ENCODE measurements at places on chromosomes 16 and 17.

DNA sequence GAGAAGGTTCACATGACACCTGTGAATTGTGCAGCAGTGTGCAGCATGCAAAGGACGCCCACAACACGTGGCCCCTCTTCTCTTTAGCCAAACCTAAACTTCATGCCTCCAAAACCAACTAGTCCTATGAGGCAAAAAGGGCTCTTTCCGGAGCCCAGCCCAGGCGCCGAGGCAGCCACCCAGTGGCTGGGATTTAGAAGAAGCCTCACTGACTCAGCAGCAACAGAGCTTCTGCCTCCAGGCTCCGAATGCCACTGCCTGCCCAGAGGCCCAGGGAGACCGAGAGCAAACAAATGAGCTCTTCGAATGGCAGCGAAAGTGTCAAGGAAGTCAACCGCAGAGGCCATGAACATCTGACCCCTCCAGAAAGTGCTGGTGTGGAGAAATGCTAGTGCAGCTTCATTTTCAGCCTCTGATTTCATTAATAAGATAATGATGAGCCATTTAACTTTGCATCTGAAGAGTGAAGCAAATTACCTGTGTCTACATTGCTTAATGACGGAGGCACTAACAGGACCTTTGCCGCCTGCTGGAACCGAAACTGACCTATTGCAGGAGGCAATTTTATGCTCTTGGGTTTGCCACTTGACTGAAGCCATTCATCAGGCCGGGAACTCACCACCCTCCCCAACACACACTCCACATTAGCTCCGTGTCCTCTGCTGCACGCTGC is 157.7 kb upstream of the RPL38 start:
- peak; percentile 59 for DNase-seq

GRCh38 chr17:20063665-20064648 is 54.8 kb downstream of the SPECC1 start:
- peak; percentile 55 for DNase-seq

DNA sequence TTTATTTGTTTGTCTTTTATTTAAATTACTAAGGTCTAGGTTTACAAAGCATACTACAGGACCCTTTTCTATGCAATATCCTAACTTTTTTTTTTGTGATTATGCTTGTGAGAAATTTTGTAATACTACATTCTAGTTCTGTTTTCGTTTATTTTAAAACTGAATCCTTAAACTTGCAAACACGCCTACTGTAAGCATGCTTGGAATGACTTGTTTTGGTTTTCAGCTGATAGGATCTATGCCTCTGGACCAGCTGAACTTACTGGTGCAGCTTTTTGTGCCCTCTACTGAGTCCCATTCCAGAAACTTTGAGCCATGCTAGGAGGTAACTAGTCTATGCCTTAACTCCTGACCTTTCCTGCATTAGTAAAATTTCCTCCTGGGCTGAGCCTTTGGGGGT is 6.0 kb downstream of the PDP2 start:
- DNase-seq = no peak

DNA sequence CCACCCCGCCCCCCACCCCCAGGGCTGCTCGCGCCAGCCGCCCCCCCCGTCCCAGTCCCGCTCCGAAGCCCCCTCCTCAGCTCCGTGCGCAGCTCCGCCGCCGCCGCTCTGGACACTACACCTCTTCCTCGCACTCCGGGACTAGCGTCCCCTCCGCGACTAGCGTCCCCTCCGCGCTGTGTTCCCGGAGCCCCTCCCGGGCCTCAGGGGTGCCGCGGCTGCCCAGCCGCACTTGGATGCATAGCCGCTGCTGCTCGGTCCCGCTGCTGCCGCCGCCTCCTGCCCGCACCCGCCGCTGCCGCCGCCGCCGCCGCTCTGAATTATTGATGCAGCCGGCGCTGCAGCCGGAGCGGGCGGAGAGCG is at the start of gene CBLN1:
Gene CBLN1 (minus strand): TSS at position 359 of the 363 bp plus-strand sequence. CDS start 373 bp downstream, outside the sequence.
- no peak for DNase-seq

- DNase-seq = peak; percentile 72
Measured at GRCh38 chr17:6497496-6498221, 53.4 kb downstream of the PIMREG start.

DNA sequence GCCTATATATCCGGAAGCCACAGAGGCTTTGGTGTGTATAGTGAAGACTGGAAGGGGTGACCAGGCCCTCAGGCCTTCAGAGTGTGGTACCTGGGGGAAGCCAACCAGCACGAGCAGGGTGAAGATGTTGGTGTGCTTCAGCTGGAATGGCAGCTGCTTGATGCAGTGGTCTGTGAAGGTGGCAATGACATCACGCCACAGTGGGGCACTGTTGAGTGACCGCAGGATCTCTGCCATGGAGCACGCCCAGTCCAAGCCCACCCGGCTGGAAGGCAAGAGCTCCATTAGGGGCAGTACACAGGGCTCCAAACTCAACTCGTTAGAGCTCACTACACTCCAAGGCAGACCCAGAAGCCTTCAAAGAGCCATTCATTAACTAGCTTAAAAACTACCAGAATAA is 68.5 kb upstream of the ATP2A3 start:
- DNase-seq = peak; percentile 58

- DNase-seq = no peak
Measured at GRCh38 chr17:47220531-47220999, 11.4 kb downstream of the MYL4 start.

DNA sequence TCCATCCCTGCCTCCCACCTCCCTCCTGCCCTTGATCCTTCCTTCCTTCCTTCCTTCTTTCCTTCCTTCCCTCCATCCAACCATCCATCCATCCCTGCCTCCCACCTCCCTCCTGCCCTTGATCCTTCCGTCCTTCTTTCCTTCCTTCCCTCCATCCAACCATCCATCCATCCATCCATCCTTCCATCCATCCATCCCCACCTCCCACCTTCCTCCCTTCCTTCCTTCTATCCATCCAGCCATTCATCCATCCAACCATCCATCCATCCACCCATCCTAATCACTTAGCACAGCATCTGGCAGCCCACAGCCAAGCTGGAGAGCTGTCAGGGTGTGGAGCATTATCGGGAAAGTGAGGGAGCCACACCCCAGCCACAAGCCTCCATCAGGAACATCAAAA is 54.5 kb downstream of the TK2 start:
- DNase-seq = no peak

DNA sequence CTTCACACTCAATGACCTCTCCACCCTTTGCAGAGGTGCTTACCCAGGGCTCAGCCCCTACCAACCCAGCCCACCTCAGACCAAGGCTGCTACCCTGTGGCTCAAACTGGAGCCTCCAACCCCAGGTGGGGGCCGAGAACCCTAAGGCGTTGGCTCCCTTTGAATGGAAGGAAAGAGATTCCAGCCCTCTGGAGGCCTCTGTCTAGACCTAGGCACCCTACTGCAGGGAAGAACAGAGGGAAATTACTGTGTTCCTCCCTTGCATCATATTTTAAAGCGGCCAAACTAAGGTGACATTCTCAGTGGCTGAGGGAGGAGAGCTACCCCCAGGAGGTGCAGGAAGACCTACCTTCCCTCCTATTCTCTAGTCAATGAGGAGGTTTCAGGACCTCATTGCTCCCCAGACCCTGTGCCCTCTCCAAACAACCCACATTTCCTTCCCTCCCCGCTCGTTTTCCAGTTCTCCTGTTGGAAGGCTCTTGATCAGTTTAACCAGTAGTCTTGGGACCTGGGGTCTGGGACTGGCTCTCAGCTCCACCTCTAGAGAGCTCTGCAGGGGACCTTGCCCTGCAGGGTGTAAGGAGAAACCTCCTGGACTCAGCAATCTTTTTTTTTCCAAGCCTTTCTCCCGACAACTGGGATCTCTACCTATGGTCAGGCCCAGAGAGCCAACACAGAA is 5.5 kb upstream of the HOXB8 start:
- DNase-seq = no peak

GRCh38 chr17:74383141-74383540 is 15.8 kb downstream of the GPR142 start:
- DNase-seq = no peak

GRCh38 chr17:27384261-27384701 is 72.0 kb upstream of the KSR1 start:
- no peak for DNase-seq

DNA sequence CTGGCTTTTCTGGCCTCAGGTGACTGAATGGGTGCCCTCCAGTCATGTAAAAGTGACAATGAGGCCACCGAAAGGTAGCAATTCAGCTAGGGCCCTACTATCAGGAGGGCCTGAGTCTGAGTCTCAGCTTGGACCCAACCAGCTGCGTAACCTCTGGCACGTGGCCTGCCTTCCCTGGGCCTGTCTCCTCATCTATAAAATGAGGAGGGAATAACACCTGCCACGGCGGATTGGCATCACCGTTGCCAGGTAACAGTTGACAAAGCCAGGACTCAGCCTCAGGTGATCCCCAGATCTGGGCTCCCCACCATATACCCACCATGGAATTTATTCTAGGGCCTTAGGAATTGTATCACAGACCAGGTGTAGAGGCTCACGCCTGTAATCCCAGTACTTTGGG is 217.1 kb downstream of the KATNIP start:
- DNase-seq = no peak

GRCh38 chr16:81814751-81815428 is 35.8 kb downstream of the PLCG2 start:
- no peak for DNase-seq

- no peak for DNase-seq
Measured at GRCh38 chr17:45992175-45992574, 6.9 kb upstream of the STH start.

- DNase-seq = no peak
Measured at GRCh38 chr16:30551781-30552180, 6.4 kb downstream of the ZNF764 start.

DNA sequence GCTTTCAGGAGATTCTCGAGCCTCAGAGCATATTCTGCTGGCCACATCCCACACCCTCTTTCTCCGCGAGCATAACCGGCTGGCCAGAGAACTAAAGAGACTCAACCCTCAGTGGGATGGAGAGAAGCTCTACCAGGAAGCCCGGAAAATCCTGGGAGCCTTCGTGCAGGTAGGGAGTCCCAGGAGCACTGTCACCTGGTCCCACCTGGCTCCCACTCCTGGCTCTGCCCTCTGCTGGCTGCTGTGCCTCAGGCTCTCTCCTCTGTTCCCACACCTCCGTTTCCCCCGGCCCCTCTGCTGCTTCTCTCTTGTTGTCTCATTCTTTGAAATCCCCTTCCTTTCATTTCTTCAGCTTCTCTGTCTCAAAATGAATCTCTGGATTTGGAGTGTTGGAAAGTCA is 16.4 kb downstream of the LPO start:
- DNase-seq = peak; percentile 90

DNA sequence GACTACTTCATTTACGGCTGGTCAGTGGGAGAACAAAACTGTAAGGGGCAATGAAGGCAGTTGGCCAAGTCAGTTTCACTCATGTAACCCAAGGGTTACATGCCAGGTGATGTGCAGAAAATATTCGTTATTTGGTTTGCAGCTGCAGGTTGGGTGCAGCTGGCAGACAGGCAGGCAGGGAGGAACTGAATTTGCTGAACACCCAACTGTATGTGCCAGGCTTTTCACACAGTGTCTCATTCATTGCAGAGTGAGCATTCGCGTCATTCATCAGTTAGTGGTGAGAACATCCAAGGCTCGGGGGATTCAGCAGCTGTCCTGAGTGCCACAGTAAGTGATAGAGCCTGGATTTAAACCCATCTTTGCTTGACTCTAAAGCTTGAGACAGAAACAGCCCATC is 59.7 kb downstream of the ABCC6 start:
- no peak for DNase-seq

- DNase-seq = no peak
Measured at GRCh38 chr16:66639091-66639885, 34.8 kb downstream of the CMTM3 start.

- no peak for DNase-seq
Measured at GRCh38 chr16:86952769-86953168, 364.4 kb downstream of the C16orf95 start.

GRCh38 chr17:27519550-27519949 is 63.3 kb downstream of the KSR1 start:
- no peak for DNase-seq

DNA sequence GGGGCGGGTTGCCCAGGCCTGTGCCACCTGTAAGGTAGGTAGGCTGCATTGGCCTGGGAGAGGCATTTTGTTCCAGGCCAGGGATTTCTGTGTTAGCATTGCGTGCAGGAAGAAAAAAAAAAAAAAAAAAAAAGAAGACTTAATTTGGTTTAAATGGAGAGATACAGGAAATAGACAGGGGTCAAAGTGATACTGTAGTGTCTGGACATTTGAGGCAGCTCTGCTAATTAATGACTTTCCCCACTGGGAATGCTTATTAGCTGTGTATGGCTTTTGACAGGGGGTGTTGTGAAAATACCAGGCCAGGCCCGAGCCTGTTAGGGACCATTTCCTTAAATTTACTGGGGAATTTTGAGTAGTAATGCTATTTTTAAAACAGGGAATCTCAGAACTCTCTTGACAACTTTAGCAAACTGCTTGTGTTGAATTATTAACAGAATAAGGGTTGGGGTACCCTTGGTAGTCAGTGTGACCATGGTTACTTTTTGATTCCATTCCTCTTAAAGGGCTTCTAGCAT is 1.0 kb downstream of the MAP2K4 start:
- DNase-seq = no peak

- peak; percentile 94 for DNase-seq
Measured at GRCh38 chr17:58337600-58338453, 9.2 kb upstream of the TSPOAP1 start.

DNA sequence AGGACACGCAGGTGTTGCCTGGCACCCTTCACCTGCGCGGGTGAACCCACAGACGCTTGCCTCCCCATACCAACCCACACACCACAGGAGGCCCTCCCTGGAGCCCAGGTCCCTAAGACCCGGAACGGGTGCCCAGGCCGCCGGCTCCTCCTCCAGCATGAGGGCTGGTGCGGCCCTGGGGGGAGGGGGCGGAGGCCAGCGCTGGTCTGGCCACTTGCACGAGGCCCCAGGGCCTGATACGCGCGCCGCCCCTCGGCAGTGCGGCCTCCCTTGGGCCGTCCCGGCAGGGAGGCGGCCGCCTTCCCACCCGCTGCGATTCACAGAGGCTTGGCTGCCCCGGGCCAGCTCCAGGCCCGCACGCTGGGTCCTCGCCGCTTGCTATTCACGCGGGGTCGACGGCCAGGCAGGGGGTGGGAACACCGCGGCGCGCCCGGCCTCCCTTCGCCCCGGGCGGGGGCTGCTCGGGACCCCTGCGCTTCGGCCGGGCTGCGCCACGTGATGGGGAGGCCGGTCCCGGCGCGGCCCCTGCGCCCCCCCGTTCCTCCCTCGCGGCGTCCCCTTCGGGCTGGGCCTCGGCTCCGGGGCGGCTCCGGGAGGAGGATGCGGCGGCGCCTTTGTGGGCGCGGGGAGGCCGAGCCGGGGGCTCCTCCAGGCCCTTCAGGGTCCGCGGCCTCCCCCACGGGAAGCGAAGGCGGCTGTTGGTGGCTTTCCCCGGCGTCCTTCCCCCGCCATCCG is 685 bp downstream of the FASN start:
- DNase-seq = no peak

Data from H9 (cell line).